ENCODE measurements at places on chromosomes 2 and 18.
A peak's percentile ranks its signal among the peaks of the same experiment; 100 is the strongest.

DNA sequence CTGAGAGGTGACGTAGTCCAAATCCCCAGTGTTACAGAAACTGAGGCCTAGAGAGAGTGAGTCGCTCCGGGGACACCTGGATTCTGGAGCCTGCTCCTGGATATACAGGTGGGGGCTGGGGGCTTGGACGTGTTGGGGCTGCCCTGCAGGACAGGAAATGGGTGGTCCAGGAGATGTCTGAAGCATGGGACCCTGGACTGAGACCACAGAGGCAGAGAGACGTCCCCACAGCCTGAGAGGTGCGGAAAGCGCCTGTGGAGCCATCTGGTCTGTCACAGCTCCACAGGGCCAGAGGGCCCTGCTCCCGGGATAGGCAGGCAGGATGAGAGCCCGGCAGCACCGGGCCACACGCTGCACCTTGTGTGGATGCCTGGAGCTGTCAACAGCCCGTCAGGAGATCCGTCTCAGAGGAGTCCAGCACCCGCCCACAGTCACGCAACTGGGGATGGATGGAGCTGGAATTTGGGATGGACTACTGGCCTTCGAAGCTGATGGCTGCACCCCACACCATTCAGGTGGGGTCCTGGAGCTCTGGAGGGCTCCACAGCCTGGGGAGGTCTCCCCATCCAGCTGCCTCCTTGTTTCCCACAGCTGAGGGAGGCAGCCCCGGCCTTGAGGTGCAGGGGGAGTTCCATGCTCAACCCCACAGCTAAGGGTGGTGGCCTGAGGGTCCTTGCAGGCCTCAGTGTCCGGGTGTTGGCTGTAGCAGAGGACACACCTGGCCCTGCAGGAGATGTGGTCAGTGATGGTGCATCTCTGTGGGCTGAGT, 303.0 kb downstream of the NDUFA10 start:
- DNase-seq, result no peak

GRCh38 chr2:31170071-31170698, 31.9 kb upstream of the GALNT14 start:
- DNase-seq, result peak; percentile 42

- DNase-seq, result no peak
Measured at GRCh38 chr2:112615051-112615450, 30.6 kb downstream of the CHCHD5 start.

DNA sequence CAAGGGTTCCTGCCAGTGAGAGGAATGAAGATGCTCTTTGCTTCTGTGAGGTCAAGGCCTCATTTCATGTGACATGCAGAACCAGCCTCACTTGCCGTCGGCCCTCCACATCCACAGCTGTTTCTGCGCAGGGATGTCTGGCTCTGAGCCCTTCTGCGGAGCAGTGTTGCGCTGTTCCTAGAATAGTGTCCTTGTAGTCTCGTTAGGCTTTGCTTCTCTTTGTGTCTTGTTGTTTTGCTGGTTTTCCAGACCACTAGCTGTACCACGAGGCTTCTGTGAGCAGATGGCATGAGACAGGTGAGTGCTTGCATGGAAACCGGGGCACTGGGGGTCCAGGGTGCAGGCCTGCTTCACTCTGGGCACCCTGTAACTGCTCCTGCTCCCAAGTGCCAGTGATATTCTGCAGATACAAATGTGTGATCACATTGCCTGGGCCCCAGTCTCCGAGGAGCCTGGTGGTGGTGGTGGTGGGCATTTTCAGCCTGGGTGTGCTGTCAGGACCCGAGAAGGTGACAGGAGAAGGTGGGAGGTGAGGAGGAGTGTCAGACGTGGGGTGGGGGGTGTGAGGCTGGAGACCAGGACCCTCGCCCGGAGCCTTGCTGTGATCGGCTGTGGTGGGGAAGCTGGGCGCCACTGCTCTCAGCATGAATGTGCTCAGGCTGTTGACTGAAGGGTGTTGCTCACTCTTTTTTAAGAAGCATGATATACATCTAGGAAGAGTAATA, 34.3 kb downstream of the LDLRAD4 start:
- peak; percentile 16 for DNase-seq

GRCh38 chr18:69616114-69616513, 215.4 kb downstream of the DOK6 start:
- DNase-seq, result no peak

GRCh38 chr2:162244541-162245031, 1.3 kb upstream of the FAP start:
- DNase-seq, result no peak

DNA sequence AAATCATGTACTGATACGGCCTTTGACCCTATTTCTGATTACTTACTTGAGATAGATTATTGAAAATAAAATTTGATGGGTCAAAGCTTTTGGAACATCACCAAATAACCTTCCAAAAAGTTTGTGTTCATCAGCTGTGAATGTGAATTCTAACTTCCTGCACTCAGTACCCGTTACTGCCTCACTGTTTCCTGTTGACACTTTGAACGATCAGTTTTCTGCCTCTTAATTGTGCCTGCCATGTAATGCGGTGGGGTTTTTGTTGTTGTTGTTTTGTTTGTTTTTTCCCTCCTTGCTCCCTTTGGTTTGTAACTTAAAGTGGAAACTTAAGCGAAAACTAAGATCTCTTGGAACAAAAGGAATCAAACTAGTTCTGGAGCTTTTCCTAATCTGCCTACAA, 18.9 kb downstream of the ATG16L1 start:
- DNase-seq, result no peak

DNA sequence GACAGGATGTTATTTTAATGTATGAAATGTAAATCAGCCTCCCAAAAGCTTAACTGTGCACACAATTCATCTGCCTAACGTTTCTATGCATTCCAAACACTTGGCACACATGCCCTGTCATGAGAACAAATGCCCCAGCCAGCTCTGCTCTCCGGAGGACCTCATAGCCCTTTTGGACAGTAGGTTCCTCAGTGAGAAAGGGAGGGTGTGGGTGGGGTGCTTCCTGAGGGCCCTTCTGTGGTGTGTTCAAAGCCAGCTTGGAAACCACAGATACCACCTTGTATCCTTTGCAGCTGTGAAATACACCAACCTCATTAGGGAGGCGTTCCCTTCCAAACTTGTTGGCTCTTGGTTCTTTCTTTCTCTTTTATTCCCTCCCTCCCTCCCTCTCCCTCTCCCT, 102.2 kb upstream of the ASB18 start:
- DNase-seq, result no peak

- DNase-seq, result no peak
Measured at GRCh38 chr2:151277067-151277466, 12.4 kb downstream of the NMI start.

- DNase-seq, result no peak
Measured at GRCh38 chr2:227447606-227448005, 24.4 kb upstream of the AGFG1 start.

DNA sequence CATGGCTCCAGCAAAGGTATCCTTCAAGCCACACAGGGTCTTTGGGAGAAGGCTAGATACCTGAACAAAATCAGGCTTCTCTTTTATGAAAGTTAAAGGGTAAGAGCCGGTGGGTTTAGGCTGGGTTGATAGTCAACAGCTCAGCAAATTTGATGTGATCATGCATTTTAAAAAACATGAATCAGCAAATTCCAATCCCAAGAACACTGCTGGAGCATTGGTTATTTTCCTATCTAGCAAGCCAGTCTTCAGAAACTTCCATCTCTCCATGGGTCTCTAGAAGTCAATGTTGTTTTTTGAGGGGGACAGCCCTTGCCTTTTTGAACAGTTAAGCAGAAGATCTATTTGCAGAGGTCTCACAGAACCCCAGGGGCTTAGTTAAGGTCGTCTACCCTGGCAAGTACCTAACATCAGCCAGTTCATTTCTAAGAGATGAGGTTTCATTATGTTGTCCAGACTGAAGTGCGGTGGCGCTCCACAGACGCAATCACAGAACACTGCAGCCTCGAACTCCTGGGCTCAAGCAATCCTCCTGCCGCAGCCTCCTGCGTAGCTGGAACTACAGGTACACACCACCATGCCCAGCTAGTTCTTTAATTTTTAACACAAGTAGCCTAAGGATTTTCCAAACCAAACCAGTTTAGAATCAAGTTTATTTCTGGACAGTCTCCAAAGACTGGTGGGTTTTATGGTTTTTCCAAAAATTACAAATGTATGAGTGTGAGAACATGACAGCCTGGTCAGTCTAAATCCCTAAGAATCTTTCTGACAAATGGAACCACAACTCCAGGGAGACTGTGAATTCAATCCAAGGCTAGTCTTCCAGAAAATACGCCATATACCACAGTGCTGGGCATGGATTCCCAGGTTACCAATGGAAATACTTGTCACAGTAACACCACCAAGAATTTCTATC, 4.1 kb upstream of the ZCCHC2 start:
- no peak for DNase-seq

DNA sequence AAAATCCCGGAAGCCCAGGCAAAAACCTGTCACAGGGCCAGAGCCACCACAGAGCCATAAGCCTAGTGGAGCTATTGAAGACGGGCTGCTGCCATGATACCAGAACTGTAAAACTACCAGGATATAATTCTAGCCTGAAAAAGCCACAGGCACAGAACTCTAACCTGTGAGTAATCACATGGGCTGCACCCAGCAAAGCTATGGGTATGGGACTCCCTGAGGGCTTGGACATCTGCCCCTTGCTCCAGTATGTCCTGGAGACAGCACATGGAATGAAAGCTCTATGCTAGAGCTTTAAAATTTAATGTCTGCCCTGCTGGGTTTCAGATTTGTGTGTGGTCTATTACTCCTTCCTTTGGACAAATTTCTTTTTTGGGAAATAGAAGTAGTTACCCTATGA, 2183.6 kb upstream of the CELF4 start:
- no peak for DNase-seq

GRCh38 chr2:62216616-62217015, 20.7 kb downstream of the B3GNT2 start:
- no peak for DNase-seq

DNA sequence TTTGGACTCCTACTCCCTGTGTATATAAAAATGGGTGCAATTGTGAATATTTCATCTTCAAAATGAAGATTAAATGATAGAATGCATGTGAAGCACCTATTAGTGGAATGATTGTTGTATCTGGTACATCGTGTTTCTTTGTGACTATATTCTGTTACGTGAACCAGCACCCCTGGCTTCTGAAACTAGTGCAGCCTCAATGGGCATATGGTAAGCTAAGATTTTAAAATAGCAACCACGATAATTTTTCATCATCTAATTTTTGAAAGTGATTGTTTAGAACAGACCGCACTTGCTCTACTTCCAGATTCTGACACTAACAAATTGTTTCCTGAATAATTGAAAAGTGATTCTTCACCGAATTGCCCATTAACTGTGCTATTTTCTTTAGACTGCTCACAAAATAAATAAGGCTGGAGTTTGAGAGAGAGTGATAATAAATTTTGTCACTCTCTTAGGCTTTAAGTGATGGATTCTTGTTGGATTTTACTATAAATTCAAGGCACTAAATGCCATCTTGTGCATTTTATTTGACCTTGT, 806.1 kb upstream of the LRATD1 start:
- no peak for DNase-seq

GRCh38 chr2:1771626-1772280, 27.4 kb upstream of the PXDN start:
- no peak for DNase-seq

DNA sequence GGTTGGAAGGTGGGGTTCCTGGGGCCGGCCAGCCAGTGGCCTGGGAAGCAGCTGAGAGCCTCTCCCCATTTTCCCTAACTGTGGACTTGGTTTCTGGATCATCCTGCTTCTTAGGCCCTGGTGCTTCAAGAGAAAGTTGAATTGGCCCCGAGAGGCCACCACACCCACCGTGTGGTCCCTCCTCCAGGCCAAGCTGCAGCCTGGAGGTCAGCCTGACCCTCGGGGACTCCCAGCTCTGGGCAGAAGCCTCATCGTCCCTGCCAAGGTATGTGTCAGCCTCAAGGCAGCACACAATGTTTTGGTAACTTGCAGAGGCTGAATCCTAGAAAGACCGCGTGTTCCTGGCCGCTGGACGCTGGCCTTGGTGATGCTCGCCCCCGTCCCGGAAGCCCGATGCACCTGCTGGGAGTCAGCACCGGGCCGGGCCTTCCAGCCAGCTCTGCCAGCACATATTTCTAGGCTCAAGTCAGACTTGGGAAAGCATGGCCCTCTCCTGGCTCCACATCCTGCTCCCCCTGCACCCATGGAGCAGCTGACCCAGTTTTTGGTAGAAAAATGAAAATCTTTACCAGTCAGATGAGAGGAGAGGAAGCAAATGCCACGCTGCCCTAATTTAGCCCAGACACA, 72.6 kb downstream of the ACTR2 start:
- DNase-seq, result no peak

DNA sequence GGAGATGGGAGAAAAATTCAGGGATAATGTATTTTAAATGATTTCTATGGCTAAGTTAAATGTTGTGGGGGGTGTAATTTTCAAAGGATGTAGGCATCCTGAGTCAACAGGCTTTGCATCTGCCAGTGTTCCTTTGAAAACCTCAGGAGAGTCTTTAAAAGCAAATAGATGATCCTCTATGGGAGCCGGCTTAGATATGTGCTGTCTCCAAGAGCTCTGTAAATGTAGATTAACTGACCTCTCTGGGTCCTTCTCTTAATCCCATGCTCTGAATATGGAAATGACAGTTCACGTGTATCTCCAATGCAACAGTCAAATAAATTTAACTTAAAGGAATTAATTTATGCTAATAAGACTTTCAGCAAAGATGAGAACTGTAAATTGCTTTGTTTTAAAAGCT, 292.7 kb downstream of the ERBB4 start:
- DNase-seq, result no peak

DNA sequence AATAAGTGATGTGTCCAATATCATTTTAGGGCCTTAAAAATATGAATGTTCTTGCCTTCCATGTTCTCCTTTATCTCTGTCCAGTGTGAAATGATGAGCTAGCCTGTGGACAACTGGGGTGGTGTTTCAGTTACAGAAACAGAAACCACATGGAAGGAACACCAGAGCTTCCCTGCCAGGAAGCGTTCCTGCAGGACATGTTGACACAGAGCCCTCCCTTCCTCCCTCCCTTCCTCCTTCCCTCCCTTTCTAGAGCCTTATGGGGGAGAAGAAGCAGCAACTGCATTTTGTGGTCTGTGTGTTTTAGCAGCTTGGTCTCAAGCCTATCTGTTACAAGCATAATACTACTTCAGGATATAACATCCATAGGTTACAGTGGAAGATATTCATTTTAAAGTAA, 539.7 kb upstream of the NETO1 start:
- DNase-seq, result no peak

- DNase-seq, result no peak
Measured at GRCh38 chr2:63764630-63765029, 77.1 kb upstream of the UGP2 start.

- DNase-seq, result peak; percentile 45
Measured at GRCh38 chr2:102449370-102449974, 23.6 kb upstream of the SLC9A4 start.

GRCh38 chr18:9547782-9548181, 66.6 kb downstream of the PPP4R1 start:
- DNase-seq, result no peak

- no peak for DNase-seq
Measured at GRCh38 chr2:42566837-42567321, 1.6 kb upstream of the MTA3 start.

GRCh38 chr2:97660044-97660774, 3.6 kb downstream of the ACTR1B start:
- no peak for DNase-seq
